SW480 (cell line): ENCODE measurements at places on chromosomes 4 and X.

DNA sequence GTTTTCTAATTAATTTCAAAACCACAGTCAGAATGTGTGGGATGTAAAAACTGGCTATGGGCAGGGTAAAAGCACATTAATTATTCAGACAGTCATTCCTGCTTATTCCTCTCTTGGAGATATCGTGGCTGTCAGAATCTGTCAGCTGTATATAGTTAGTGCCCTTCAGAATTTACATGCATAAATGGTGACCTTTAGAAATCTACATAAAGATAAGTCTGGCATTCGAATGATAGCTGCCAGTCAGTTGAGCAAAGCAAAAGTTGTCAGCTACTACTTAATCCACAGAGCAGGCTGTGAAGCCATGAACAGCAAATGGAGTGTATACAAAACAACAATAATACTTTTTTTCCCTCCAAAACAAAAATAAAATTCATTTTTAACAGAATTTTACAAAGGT is 189.5 kb downstream of the ADGRL3 start:
- DNase-seq: no peak

DNA sequence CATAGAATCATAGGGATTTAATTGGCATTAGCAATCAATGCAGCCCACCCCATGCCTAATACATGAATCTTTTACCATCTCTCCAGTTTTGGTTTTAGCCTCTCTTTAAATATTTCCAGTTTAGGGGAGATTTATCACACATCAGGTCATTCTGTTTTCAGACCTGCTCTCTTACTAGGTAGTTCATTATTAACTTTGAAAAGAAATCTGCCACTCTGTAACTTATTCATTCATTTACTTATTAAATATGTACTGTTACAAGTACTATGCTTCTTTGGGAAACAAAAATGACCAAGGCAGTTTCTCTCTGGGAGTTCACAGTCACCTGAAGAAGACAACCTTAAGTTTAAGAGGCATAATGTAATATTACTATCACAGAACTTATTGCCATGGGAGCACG is 62.1 kb downstream of the USO1 start:
- DNase-seq: no peak

DNA sequence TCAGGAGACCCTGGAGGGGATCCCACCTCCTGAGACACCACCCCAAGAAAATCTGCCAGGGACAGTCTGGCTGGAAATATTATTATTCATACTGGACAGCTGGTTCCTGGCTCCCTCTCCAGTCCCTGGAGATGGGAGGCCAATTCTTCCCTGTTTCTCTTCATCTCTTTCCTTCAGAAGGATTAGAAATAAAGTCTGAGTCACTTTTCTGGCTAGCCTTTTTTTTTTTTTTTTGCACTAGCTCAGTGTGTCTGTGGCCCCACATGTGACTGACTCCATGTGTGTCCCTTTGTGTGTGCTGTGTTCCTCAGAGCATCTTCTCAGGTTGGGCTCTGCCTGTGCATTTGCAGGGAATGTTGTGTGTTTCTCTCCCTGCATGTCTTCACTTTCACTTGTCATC is 1.8 kb upstream of the FRMPD3 start:
- no peak for DNase-seq

DNA sequence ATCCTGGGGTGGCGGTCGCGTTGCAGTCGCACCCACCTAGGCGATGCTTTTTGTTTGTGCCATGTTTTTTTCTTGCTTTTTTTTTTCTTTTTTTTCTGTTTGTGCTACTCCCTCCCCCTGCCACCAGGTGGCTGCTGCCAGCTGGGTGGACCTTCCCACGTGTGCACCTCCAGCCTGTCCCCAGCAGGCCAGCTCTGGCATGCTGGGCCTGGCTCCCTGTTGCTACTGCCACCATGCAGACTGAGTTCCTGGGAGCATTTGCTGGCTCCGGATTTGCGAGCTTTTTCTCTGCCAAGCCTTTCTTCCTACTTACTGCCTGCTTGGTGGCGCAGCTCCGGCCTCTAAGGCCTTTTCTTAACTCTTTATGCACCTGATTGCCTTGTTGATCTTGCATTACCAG is 161.2 kb upstream of the WDFY3 start:
- peak; percentile 37 for DNase-seq

DNA sequence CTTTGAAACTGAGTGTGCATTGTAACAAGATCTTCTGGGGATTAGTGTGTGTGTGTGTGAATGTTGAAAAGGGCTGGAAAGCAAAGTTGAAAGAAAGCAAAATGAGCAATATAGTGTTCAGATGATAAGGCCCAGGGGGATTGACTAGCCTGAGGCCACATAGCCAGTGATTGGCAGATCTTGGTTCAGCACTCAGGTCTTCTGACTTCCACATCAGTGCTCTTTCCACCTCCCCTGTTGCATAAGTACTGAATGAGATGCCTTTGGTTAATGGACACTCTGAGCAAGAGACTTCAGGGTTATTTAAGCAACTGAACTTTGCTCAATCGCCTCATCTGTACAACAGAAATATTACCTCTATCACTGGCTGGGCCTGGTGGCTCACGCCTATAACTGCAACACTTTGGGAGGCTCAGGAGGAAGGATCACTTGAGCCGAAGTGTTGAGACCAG is 120.4 kb downstream of the TMEM164 start:
- no peak for DNase-seq
